H9 (cell line): ENCODE measurements at places on chromosomes 12 and 14.

DNA sequence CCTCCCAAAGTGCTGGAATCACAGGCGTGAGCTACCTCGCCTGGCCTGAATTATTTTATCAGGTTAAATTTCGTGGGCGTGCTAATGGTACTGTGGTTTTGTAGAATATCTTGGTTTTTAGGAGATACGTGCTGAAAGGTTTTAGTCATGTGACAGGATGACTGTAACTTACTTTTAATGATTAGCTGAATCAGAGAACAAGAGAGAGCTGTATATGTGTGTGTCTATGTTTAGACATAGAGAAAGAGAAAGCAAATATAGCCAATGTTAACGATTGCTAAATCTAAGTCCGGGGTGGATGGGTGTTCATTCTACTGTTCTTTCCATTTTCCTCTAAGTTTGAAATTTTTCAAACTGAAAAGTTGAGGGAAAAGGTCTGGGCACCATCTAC lies 9.2 kb upstream of the PNMA1 start:
- DNase-seq = no peak

- DNase-seq = no peak
Measured at GRCh38 chr14:68157971-68158371, 338.4 kb downstream of the RAD51B start.

- no peak for DNase-seq
Measured at GRCh38 chr12:80763874-80764273, 47.2 kb downstream of the MYF5 start.

DNA sequence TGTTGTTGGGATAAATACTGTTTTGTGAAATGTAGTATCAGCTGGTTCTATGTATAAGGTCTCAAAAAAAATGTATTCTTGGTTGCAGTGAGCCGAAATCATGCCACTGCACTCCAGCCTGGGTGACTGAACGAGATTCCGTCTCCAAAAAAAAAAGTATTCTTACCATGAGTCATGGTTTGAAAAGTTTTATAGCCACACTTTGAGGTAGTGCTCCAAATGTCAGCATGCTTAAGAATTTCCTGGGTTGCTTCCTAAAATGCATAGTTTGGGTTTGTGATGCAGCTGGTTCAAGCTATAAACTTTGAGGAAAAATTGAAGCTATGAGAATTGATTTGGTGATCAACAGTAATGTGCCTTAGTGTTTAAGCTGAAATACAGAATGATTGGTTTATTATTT lies 48.0 kb downstream of the ETNK1 start:
- DNase-seq = no peak

DNA sequence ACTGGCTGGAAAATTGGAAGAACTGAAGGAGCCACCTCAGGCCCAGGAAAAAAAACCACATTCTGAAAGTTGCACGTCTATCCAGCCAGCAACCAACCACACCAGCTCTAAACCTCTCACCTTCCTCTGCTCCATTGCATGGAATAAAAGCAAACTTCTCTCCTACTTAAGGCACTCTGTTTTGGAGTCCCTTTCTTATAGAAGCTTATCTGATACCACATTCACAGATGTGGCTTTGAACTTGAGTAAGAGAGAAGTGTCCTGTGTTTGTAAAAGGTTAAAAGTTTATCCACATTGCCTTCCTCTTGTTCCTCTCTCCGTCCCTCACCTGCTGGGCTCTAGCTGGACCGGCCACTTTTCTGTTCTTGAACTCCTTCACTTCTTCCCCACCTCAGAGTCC lies 99.6 kb upstream of the PLXNC1 start:
- no peak for DNase-seq

DNA sequence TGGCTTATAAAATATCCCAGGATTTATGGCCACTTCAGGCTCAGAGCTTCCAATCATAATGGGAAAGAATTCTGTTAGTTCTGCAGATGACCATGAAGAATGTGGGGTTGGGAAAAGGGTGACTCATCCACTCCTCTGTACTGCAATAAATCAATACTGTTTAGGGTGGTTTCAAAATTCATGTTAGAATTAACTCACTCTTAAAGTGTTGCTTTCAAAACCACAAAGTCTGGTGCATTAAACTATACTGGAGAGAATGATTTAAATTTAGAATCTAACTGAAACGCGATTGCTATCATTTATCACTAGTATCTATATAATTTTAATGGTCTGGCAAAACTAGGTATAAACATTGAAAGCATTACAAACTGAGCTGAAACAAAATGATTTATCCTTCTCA lies 798 bp downstream of the CCDC198 start:
- no peak for DNase-seq
